ENCODE measurements at places on chromosomes 7 and 10. TPM values are rescaled to one million over a fixed set of nuclear protein-coding genes. Genes with fewer than 3 reads are reported as not detected.

The MMS19 gene
- total RNA-seq: 71.7 TPM

DNA sequence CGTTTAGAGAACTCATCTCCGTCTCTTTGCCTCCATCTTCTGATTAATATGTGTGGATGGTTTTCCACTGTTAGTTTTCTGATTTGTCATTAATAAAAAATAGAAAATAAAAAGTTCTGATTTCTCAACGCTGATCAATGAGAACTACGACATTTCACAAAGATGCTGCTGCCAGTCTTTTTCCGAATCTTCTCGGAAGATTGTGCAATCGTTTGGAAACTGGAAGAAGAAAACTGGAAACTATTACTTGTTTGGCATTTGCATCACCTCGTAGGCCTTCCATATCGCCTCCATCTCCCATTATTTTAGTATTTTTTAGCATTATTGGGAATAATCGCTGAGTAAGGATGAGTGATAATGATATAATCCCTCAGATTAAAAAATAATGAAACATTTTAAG, 123.2 kb upstream of the KLF6 start:
- H3K4me3 ChIP-seq: no peak overlapping the region
- no peak overlapping the region for H3K27ac ChIP-seq
- peaks cover 4% of the 10 kb centered on the region for H3K4me1 ChIP-seq
- H3K36me3 ChIP-seq: no peaks in the 10 kb centered on the region
- DNase-seq: no peak

- no peaks in the 10 kb centered on the region for H3K4me1 ChIP-seq
- H3K27me3 ChIP-seq: peaks cover 3% of the 10 kb centered on the region
- no peaks in the 10 kb centered on the region for H3K36me3 ChIP-seq
- no peak overlapping the region for H3K4me3 ChIP-seq
- DNase-seq: no peak
Measured at GRCh38 chr7:25522727-25523126, 294.4 kb upstream of the NPVF start.

DNA sequence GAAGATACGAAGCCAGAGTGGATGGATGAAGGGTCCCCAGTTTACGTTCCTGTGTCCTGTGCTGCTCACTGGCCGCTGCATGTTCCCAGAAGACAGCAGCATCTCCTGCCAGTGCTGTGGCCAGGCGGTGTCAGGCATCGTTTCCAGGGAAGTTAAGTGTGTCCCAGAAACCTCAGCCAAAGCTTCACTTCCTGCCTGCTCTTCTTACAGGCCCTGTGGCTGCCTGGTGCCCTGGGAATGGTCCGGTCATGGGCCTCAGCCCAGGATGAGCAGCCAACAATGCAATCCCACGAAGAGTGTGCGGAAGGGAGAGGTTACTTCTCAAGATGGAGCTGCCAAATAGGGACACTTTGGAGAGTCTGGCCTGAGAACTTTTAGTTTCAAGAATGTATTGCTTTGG, 99.7 kb upstream of the TARP start:
- H3K27me3 ChIP-seq: no peaks in the 10 kb centered on the region
- peaks cover 17% of the 10 kb centered on the region for H3K4me1 ChIP-seq
- DNase-seq: no peak

DNA sequence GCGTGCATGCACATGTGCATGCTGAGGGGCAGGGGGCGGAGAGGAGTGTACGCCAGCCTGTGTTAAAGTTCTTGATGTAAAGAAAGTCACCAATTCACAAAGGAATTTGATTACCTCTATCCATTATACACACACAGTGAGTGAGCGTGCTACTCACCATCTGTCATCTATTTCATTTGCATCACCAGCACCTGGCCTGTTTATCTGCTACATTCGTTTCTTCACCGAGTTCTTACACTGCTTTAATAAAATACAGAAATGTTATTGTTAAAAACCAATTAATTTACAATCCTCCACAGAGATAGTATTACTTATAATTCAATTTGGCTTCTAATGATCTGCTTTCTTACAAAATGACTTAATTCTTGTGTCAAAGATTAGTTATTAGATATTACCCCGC, 32.6 kb downstream of the NEUROD6 start:
- H3K27ac ChIP-seq: no peak overlapping the region
- H3K36me3 ChIP-seq: no peaks in the 10 kb centered on the region
- no peaks in the 10 kb centered on the region for H3K4me1 ChIP-seq
- H3K4me3 ChIP-seq: no peak overlapping the region
- H3K27me3 ChIP-seq: no peaks in the 10 kb centered on the region

- no peak overlapping the region for H3K27ac ChIP-seq
- no peak overlapping the region for H3K4me3 ChIP-seq
- H3K4me1 ChIP-seq: no peaks in the 10 kb centered on the region
- no peaks in the 10 kb centered on the region for H3K36me3 ChIP-seq
- no peaks in the 10 kb centered on the region for H3K27me3 ChIP-seq
Measured at GRCh38 chr7:135743907-135744731, 4.5 kb downstream of the FAM180A start.

- peaks cover 5% of the 10 kb centered on the region for H3K36me3 ChIP-seq
- H3K27ac ChIP-seq: no peak overlapping the region
- no peak overlapping the region for H3K4me3 ChIP-seq
- no peaks in the 10 kb centered on the region for H3K27me3 ChIP-seq
Measured at GRCh38 chr7:1059200-1060091, 15.1 kb downstream of the GPR146 start.

DNA sequence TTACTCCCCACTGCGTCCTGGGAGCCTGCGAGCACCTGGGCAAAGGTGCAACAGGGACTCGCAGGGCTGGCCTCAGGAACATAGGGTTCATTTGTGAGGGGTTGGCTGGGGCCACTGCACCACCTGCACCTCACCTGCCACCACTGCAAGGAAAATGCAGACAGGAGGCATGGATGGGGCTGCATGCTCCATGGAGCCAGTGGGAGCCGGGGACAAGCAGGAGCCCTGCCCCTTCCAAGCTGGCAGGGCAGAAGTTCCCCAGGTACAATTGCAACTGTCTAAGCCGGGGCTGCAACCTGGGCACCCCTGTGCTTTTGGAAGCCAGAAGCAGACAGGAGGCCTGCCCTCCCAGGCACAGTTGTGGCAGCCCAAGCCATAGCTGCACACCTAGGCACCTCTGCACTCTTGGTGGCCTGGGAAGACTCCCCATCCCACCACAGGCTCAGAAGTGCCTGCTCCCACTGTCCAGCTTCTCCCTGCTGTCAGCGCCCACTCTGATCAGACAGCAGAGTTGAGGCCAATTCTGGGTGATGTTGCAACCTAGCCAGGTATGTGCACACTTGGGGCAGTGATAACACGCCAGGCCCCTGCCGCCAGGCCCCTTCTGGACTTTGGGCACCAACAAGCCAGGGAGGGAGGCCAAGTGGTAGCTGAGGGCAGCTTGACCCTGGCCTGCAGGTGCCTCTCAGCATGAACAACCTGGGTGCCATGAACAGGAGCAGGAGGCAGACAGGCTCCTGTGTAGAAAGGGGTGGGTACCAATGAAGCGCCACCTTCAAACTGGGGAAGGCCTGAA, 58.2 kb downstream of the TMEM106B start:
- no peaks in the 10 kb centered on the region for H3K36me3 ChIP-seq
- no peak overlapping the region for H3K27ac ChIP-seq
- H3K4me1 ChIP-seq: no peaks in the 10 kb centered on the region
- no peak for DNase-seq
- H3K27me3 ChIP-seq: no peaks in the 10 kb centered on the region

DNA sequence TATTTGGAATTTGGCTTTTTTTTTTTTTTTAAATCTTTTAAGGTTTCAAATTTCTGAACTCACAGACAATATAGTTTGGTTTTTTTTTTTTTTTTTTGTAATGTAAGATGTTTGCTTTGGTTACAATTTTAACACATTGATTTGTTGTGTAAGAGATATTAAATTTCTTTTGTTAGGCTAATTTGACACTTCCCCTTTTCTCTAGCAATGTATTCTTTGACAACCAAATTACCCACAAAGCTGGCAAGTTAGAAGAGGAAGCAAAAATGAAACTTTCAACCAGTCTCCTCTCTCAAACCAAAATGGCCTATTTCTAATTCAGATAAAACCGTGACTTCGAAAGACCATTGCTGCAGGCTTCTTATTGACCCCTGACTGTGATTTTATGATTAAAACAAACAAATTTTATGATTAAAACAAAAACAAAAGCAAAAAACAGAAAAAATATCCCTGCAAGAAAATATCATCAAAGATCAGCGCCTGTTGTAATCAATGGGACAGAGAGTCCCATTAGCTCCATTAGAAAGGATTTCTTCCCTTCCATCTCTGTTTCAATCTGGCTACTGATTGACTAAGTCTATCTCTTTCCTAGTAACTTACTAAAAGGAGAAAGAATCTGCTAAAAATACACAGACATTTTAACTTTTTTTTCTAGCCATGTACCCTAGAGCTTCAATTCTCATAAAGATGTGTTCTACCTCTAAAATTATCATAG, 489.2 kb downstream of the MDFIC start:
- H3K4me1 ChIP-seq: peaks cover 10% of the 10 kb centered on the region
- no peak overlapping the region for H3K27ac ChIP-seq
- no peak for DNase-seq
- no peaks in the 10 kb centered on the region for H3K36me3 ChIP-seq

DNA sequence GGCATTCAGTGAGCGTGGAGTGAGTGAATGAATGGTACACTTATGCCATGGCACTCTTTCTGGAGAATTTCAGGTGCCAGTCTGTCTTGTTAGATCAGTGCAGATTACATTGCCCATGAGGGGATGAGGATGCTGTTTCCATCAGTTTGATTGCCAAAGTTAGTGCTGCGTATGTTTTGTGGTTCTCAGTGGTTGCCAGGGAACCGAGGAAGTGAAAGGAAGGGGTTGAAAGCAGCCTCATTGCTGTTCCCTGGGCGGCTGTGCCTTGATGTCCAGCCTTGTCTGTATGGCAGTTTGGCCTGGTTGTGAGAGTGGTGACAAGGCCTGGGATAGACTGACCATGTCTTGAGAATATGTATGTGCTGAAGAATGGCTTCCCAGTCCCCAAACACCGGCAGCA, 30.2 kb downstream of the WBP1L start:
- H3K36me3 ChIP-seq: no peaks in the 10 kb centered on the region
- H3K27ac ChIP-seq: no peak overlapping the region
- peaks cover 13% of the 10 kb centered on the region for H3K4me1 ChIP-seq
- no peak overlapping the region for H3K4me3 ChIP-seq
- no peak for DNase-seq

DNA sequence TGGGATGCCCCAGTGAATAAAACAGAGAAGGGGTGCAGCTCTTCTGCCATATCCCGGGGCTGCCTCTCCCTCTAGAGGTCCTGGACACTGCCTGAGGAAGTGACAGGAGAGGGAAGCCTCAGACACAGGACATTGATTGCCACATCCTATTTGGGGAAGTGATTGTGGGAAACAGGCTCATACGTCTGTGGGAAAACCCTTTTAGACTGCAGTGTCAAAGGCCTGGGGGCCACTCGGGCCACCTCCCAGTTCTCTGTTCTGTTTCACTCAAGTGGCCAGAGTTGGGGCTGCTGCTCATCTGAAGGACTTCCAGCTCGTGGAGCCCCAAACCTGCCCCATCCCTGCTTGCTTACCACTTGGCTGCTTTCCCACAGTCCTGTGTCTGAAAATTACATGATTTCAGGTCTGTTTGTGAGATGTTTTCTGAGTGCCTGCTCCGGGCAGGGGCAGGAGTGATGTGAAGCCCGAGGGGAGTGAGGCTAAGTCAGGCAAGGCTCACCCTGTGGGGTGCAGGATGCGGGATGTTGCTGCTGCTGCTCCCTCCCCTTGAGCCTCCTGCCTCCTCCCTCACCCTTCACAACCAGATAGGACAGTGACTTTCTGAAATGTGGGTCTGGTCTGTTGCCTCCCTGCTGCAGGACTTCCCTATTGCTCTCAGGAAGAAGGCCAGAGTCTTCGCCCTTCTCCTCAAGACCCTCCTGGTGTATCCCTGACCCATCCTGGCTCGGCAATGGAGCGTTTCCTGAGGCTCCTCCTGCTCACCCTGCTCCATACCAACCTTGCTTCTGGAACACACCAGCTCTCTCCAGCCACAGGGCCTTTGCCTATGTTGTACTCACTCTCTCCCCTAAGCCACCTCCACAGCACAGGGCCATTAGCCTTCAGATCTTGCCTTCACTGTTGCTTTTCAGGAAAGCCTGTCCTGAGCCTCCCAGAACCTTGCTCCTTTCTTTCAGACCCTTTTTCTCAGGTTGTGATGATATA, 58.4 kb downstream of the NEURL1 start:
- H3K4me1 ChIP-seq: peaks cover 6% of the 10 kb centered on the region
- DNase-seq: no peak
- H3K36me3 ChIP-seq: no peaks in the 10 kb centered on the region
- peaks cover 13% of the 10 kb centered on the region for H3K27me3 ChIP-seq
- H3K27ac ChIP-seq: no peak overlapping the region

- no peaks in the 10 kb centered on the region for H3K4me1 ChIP-seq
- no peak for DNase-seq
- no peaks in the 10 kb centered on the region for H3K27me3 ChIP-seq
Measured at GRCh38 chr7:75817116-75817515, 3.5 kb upstream of the CCL24 start.

- no peaks in the 10 kb centered on the region for H3K27me3 ChIP-seq
- no peak overlapping the region for H3K4me3 ChIP-seq
- no peak overlapping the region for H3K27ac ChIP-seq
- no peaks in the 10 kb centered on the region for H3K4me1 ChIP-seq
- no peak for DNase-seq
- H3K36me3 ChIP-seq: peaks cover 2% of the 10 kb centered on the region
Measured at GRCh38 chr7:141577043-141577839, 26.0 kb downstream of the AGK start.

GRCh38 chr10:62426600-62426999, 52.4 kb downstream of the ZNF365 start:
- no peak overlapping the region for H3K4me3 ChIP-seq
- no peak for DNase-seq
- H3K27ac ChIP-seq: no peak overlapping the region

Measured in GM12878 (cell line).